ENCODE measurements at places on chromosomes 3 and 15. TPM values are rescaled to one million over a fixed set of nuclear protein-coding genes. Genes with fewer than 3 reads are reported as not detected.

Gene WDR49
- not detected for total RNA-seq

Gene DUOX2
- not detected for total RNA-seq

Gene ATP13A5
- not detected for total RNA-seq

Gene ZNF280D
- total RNA-seq, result 35.0 TPM

Gene UROC1
- total RNA-seq, result not detected

Gene SLC12A1
- total RNA-seq, result not detected

DNA sequence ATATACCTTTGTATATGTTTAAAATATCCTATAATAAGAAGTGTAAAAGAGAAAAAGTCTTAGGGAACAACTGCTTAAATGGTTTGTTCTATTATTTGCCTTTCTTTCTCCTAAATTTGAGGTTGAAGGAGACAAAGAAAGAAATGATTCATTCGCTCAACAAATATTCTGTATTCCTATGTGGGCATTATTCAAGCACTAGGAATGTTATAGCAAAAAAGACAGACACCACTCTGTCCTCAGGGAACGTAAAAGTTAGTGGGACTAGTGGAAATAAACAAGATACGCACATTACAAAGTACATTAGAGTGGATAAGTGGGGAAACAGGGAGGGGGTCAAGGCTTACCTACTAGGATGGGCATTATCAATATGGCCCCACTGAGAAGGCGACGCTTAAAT lies 332.2 kb downstream of the LPP start:
- peaks cover 4% of the 10 kb centered on the region for H3K4me1 ChIP-seq
- H3K27ac ChIP-seq, result no peak overlapping the region
- H3K36me3 ChIP-seq, result peaks cover 50% of the 10 kb centered on the region
- no peak overlapping the region for H3K4me3 ChIP-seq
- no peaks in the 10 kb centered on the region for H3K27me3 ChIP-seq
- DNase-seq, result no peak

GRCh38 chr3:18410205-18410604 lies 14.9 kb downstream of the SATB1 start:
- H3K27ac ChIP-seq, result peak overlapping the region; percentile 74
- peak overlapping the region; percentile 69 for H3K4me3 ChIP-seq
- DNase-seq, result no peak
- H3K4me1 ChIP-seq, result peaks cover 78% of the 10 kb centered on the region
- no peaks in the 10 kb centered on the region for H3K27me3 ChIP-seq

GRCh38 chr15:54149115-54149531 lies 170.9 kb downstream of the UNC13C start:
- no peak overlapping the region for H3K4me3 ChIP-seq
- H3K27me3 ChIP-seq, result no peaks in the 10 kb centered on the region
- no peak overlapping the region for H3K27ac ChIP-seq
- H3K4me1 ChIP-seq, result no peaks in the 10 kb centered on the region

DNA sequence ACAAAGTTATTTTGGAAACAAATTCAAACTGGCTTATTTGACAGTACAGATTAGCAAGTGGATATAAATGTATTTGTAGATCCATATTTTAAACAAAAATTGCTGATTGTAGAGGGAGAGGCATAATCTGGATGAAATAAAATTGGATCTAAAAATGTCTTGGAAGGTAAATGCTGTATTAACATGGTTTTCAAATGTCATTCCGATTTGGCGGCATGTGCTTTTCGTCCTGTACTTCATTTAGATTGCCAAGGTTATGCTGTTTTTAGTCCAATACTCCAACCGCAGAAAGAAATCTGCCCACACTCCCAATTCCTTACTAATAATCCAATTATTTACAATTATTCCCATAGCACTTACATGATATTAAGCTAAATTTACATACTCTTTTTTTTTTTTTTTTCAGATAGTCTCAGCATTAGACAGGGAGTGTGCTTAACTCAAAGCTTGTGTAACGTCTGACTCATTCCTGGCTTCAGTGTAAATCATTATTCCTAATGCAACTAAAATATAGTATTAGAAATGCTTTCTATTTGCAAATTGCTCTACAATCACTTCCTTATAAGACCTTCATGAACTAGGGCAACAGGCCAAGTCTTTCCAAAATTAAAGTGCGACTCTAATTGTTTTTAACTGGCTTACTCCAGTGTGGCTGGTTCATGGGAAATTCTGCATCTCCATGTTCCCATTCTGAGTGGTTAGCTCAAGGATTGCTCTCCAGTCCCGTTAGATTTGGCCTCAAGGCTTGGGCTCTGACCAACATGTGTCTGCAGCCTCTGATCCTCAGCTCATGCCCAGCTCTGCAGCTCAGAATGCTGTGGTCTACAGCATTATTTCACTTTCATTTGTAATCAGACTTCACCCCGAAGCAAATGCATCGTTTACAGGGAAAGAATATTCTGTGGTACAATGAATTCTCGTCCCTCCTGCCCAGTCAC lies 103.9 kb downstream of the FBN1 start:
- no peaks in the 10 kb centered on the region for H3K4me1 ChIP-seq
- DNase-seq, result no peak
- H3K27ac ChIP-seq, result no peak overlapping the region
- no peaks in the 10 kb centered on the region for H3K36me3 ChIP-seq

GRCh38 chr3:188262913-188263683 lies 109.1 kb downstream of the LPP start:
- DNase-seq, result no peak
- H3K4me3 ChIP-seq, result no peak overlapping the region
- H3K27ac ChIP-seq, result no peak overlapping the region

GRCh38 chr3:61996366-61996765 lies 377.0 kb downstream of the FEZF2 start:
- H3K27me3 ChIP-seq, result no peaks in the 10 kb centered on the region
- no peak overlapping the region for H3K4me3 ChIP-seq
- DNase-seq, result no peak
- H3K36me3 ChIP-seq, result no peaks in the 10 kb centered on the region
- H3K4me1 ChIP-seq, result no peaks in the 10 kb centered on the region

GRCh38 chr15:40058476-40059140 lies 19.6 kb upstream of the SRP14 start:
- H3K27ac ChIP-seq, result peak overlapping the region; percentile 68
- peak overlapping the region; percentile 6 for H3K4me3 ChIP-seq
- DNase-seq, result no peak
- H3K4me1 ChIP-seq, result peaks cover 33% of the 10 kb centered on the region
- H3K36me3 ChIP-seq, result peaks cover 10% of the 10 kb centered on the region
- no peaks in the 10 kb centered on the region for H3K27me3 ChIP-seq

- H3K27me3 ChIP-seq, result no peaks in the 10 kb centered on the region
- no peak overlapping the region for H3K27ac ChIP-seq
- no peaks in the 10 kb centered on the region for H3K36me3 ChIP-seq
- DNase-seq, result no peak
- peaks cover 16% of the 10 kb centered on the region for H3K4me1 ChIP-seq
Measured at GRCh38 chr3:4251412-4251811, 51.8 kb upstream of the SETMAR start.

- no peaks in the 10 kb centered on the region for H3K27me3 ChIP-seq
- peak overlapping the region; percentile 95 for H3K27ac ChIP-seq
- H3K36me3 ChIP-seq, result peaks cover 8% of the 10 kb centered on the region
- peaks cover 72% of the 10 kb centered on the region for H3K4me1 ChIP-seq
Measured at GRCh38 chr3:71456156-71456555, 127.4 kb downstream of the FOXP1 start.

DNA sequence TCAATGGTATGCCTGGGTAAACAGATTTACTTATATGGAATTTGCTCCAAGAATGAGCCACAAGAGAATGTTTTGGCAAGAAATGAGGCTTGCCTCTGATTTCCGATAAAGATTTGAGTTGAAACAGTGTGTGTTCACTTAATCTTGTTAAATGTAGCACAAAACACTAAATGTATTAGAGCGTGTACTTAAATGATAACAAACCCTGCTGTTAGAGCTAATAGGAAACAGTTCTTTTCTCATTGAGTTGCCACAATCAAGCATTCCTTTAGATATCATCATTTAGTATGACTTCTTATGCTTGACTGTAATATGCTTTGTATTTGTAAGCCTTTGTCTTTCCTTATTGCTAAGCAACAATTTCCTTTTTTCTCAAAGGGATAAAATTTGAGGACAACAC lies 353.6 kb upstream of the ZNF717 start:
- H3K4me1 ChIP-seq, result no peaks in the 10 kb centered on the region
- H3K27ac ChIP-seq, result no peak overlapping the region
- no peaks in the 10 kb centered on the region for H3K27me3 ChIP-seq

- no peak overlapping the region for H3K27ac ChIP-seq
- no peaks in the 10 kb centered on the region for H3K27me3 ChIP-seq
- DNase-seq, result no peak
- H3K4me3 ChIP-seq, result no peak overlapping the region
- no peaks in the 10 kb centered on the region for H3K4me1 ChIP-seq
Measured at GRCh38 chr15:26697913-26698312, 75.0 kb downstream of the GABRB3 start.

- peaks cover 48% of the 10 kb centered on the region for H3K36me3 ChIP-seq
- peaks cover 12% of the 10 kb centered on the region for H3K4me1 ChIP-seq
- no peak for DNase-seq
Measured at GRCh38 chr3:186989429-186989828, 59.1 kb downstream of the ST6GAL1 start.

- no peak overlapping the region for H3K27ac ChIP-seq
- H3K36me3 ChIP-seq, result no peaks in the 10 kb centered on the region
- no peak for DNase-seq
- H3K4me1 ChIP-seq, result no peaks in the 10 kb centered on the region
- no peak overlapping the region for H3K4me3 ChIP-seq
Measured at GRCh38 chr3:115862849-115863248, 239.5 kb downstream of the GAP43 start.

GRCh38 chr15:65209701-65210643 lies 1.3 kb downstream of the CILP start:
- H3K27ac ChIP-seq, result peak overlapping the region; percentile 28
- peaks cover 3% of the 10 kb centered on the region for H3K4me1 ChIP-seq
- DNase-seq, result no peak
- no peaks in the 10 kb centered on the region for H3K36me3 ChIP-seq
- no peak overlapping the region for H3K4me3 ChIP-seq

DNA sequence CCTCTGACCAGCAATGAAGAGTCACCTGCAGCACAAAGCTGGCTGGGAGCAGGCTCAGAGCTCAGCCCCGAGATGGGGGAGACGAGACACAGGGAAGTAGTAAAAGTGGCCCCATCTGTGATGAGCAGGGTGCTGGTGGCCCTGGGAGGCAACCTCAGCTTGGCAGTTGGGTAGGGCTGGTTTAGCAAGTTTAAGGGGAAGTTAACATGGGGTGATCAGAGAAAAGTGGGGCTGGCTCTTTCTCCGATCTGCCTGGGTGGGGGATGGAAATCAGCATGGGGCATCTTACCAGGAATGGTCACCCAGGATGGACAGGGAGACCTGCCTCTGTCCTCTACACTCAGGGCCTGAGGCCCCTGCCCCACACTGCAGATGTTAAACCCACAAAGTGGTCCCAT lies 29.9 kb upstream of the SFMBT1 start:
- H3K27ac ChIP-seq, result no peak overlapping the region
- peaks cover 14% of the 10 kb centered on the region for H3K4me1 ChIP-seq
- no peak overlapping the region for H3K4me3 ChIP-seq
- no peaks in the 10 kb centered on the region for H3K27me3 ChIP-seq
- H3K36me3 ChIP-seq, result no peaks in the 10 kb centered on the region

GRCh38 chr15:101003081-101003480 lies 83.9 kb downstream of the LRRK1 start:
- peaks cover 23% of the 10 kb centered on the region for H3K27me3 ChIP-seq
- no peaks in the 10 kb centered on the region for H3K36me3 ChIP-seq
- DNase-seq, result no peak
- H3K4me3 ChIP-seq, result no peak overlapping the region
- H3K27ac ChIP-seq, result no peak overlapping the region

DNA sequence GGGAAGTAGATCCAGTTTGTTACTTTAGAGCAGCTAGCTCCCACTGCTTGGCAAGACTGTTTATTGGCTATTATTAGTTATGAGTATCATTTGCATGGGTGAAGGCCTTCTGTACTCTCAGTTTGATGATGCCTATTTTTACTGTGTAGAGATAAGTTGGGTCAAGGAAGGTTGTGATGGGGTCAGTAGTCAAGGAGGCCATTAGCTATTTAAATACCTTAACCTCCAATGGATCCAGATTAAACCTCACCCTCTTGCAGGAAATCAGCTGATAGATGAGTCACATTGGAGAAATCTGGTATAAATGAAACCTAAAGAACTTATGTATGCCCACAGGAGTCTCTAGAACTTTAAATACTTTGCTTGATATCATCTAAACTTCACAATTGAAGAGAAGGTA lies 45.0 kb downstream of the THBS1 start:
- peaks cover 30% of the 10 kb centered on the region for H3K36me3 ChIP-seq
- no peaks in the 10 kb centered on the region for H3K27me3 ChIP-seq
- peak overlapping the region; percentile 5 for H3K4me3 ChIP-seq
- peak overlapping the region; percentile 99 for H3K27ac ChIP-seq
- DNase-seq, result no peak

DNA sequence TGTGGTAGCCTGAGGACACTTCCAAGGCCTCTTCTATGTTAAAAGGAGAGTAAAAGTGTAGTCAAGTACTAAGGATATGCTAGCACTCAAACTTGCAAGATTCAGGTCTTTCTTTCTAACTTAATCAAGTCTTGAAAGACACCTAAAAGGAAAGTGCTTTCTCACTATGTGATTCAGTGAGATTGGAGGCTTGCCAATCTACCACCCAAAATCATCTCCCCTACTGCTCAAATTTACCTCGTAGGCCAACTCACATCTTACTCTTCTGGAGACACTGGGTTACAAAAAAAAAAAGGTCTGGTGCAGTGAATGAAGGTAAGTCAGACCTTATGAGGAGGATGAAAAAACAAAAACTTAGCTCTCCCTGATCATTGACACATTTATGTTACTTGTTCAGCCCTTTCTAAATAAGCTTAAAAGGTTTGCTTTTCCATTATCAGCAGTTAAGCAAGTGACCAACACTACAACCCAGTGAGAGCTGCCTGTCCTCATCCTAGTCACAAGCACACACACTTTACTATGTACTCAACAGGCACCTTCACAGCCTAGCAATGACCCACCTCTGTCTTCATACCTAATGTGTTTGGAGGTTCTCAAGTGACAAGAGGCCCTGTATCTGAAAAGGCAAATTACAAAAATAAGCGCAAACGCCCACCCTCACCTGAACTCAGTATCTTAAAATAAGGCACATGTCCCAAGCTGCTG lies 19.6 kb downstream of the SUMF1 start:
- peaks cover 19% of the 10 kb centered on the region for H3K36me3 ChIP-seq
- no peak overlapping the region for H3K27ac ChIP-seq
- no peaks in the 10 kb centered on the region for H3K27me3 ChIP-seq
- no peak for DNase-seq

DNA sequence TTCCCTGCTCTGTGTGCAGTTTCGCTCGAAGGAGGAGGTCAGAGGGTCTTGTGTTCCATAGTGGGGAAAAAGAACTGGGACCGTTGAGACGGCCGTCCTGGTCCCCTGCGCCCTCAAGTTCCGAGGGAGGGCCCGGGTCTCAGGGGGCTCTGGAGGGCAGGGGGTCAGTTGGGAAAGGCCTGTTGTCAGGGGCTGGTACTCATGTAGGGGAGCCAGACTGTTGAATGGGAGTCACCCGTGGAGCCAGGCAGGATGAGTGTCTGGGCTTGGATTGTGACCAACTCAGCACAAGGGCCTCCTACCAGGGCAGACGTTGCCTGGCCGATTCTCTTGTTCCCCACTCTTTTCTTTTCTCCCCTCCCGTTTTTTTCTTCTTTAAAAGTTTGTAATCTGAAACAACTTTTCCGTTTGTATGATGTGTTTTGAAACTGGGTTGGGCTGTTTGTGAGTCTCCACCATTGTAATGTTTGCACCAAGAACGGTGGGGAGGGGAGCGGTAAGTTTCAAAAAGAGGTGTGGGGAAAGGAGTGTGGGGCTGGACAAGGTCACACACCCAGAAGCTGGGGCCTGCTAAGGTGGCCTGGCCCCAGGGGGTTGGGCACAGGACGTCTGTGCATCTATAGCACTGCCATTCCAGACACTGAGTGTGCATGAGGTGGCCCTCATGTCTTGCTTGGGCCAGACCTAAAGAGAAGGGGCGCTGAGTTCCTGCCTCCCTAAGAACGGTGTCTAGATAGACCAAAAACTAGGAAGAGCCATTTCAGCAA lies 1.1 kb downstream of the CMTM7 start:
- no peaks in the 10 kb centered on the region for H3K27me3 ChIP-seq
- H3K4me3 ChIP-seq, result peak overlapping the region; percentile 99
- peak overlapping the region; percentile 97 for H3K27ac ChIP-seq
- peak; percentile 66 for DNase-seq
- H3K4me1 ChIP-seq, result peaks cover 44% of the 10 kb centered on the region
